Endodermal cell (in vitro differentiated cells): ENCODE measurements at places on chromosomes 5 and 9.

- H3K36me3 ChIP-seq, result no peaks in the 10 kb centered on the region
- H3K27me3 ChIP-seq, result no peaks in the 10 kb centered on the region
- no peak for DNase-seq
- no peak overlapping the region for H3K27ac ChIP-seq
- peaks cover 5% of the 10 kb centered on the region for H3K4me1 ChIP-seq
Measured at GRCh38 chr9:107034831-107035230, 171.9 kb downstream of the ZNF462 start.

DNA sequence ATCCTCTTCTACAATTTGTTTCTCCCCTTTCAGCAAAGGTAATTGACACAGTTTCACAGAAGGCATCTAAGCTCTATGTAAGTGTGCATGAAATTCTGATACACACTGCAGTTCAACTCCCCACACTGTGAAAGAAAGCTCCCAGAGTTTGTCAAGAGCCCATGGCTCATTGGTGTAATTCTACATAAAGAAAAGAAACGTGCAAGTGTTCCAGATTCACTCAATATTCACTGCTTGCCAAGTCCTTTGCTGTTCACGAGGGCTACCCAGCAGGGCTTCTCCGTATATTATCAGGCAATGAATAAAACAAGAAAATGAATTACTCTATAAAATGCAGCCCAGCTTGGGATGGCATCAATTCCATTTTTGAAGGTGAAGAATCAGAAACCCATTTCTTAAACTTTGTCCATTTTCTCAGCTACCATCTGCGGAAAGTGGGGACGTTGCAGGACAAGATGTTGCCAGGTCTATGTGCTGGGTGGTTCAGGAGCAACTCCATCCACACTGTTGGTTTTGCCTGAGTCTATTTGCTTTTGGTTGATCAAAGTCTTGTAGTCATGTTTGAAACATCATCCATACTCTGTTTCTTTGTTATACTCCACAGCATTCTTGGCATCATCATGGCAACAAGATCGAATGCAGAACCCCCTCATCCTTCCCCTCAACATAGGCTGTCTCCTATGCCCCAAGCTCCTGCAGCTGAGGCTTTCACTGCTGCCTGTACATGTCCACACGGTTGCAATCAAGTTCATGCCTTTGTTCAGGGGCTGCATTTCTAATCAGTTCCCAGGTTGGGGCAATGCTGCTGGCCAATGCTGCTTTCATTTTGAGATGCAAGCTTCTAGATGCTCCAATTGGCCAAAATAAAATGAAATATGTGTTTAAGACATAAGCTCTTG is 301.8 kb downstream of the MED10 start:
- H3K36me3 ChIP-seq, result no peaks in the 10 kb centered on the region
- H3K27me3 ChIP-seq, result no peaks in the 10 kb centered on the region
- no peaks in the 10 kb centered on the region for H3K4me1 ChIP-seq
- DNase-seq, result no peak

GRCh38 chr5:168883281-168883741 is 304.1 kb upstream of the PANK3 start:
- H3K27ac ChIP-seq, result peak overlapping the region; percentile 83
- H3K4me3 ChIP-seq, result no peak overlapping the region
- H3K27me3 ChIP-seq, result no peaks in the 10 kb centered on the region
- peak; percentile 78 for DNase-seq
- H3K4me1 ChIP-seq, result peaks cover 7% of the 10 kb centered on the region
- H3K36me3 ChIP-seq, result no peaks in the 10 kb centered on the region

GRCh38 chr5:150576449-150576949 is 64.0 kb upstream of the SYNPO start:
- H3K27me3 ChIP-seq, result no peaks in the 10 kb centered on the region
- H3K36me3 ChIP-seq, result no peaks in the 10 kb centered on the region
- H3K4me1 ChIP-seq, result no peaks in the 10 kb centered on the region
- H3K4me3 ChIP-seq, result no peak overlapping the region

- no peaks in the 10 kb centered on the region for H3K4me1 ChIP-seq
- no peak for DNase-seq
- no peak overlapping the region for H3K27ac ChIP-seq
- no peak overlapping the region for H3K4me3 ChIP-seq
Measured at GRCh38 chr5:169265888-169266287, 35.1 kb downstream of the SLIT3 start.

DNA sequence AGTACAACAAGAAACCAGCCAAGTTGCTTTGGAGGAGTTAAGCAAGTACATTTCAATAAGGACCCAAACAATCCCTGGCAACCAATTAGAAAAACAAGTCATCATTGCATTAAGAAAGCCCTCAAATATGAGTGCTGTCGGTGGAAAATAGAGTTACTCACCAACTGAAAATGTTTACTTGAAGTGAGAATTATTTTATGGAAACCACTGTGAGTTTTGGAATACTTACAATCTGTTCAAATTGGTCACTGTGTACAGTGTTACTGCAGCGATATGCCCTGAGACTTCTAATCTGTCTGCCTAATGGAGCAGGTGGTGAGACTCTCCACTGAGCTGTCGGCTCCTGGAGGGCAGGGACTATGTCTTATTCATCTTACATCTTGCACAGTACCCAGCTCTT is 1073.2 kb upstream of the DMAC1 start:
- H3K4me3 ChIP-seq, result no peak overlapping the region
- no peaks in the 10 kb centered on the region for H3K27me3 ChIP-seq
- DNase-seq, result no peak

DNA sequence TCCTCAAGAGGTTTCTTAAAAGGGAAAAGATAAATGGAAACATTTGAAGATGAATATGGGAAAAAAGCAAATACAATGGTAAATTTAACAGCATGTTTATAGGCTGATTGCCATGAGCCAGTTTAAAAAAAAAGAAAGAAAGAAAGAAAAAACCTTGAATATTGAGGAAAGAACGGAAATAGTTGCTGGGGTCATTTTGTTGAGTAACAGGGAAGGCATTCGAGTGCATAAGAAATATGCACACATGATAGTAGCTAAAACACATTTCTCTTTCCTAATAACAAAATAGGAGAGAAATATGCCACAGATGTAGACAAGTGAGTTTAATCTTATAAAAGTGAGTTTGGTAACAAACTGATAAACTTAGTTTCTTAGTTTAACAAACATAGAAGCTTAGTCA is 864.6 kb upstream of the ACO1 start:
- no peaks in the 10 kb centered on the region for H3K27me3 ChIP-seq
- H3K36me3 ChIP-seq, result no peaks in the 10 kb centered on the region
- DNase-seq, result no peak

GRCh38 chr9:126218359-126219125 is 108.1 kb upstream of the MVB12B start:
- no peak overlapping the region for H3K4me3 ChIP-seq
- no peak overlapping the region for H3K27ac ChIP-seq
- no peaks in the 10 kb centered on the region for H3K27me3 ChIP-seq
- DNase-seq, result peak; percentile 28
- no peaks in the 10 kb centered on the region for H3K4me1 ChIP-seq

DNA sequence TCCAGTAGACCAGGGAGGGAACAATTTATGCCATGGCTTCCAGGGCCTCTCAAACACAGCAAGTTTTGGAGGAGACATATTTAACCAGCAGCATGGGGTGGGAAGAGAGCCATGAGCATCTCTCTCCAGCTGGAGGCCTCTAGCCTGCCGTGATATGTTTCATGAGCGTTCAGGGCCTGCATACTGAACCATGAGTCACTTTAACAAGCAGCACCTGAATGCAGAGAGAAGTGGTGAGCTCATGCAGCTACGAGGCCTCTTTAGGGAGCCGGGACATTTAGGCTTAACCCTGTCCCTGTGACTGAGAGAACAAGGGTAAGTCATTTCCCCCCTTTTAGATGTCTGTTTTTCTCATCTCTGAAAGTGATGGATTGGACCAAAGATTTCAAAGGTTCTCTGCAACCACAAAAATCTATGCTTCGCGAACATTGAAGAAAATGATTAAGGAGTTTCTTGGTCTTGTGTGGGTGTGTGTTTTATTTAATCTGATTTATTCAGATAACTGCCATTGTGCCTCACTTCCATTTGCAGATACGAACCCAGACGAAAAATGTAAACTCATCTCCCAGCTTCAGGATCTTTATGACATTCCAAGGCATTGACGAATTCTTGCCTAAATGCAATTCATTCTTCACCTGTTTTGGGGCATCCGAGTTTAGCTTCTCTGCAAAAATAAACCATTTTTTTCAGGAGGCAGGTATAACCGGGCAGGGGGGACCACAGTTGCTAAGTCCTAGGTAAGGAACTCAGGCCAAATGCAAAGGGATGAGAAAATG is 157.0 kb downstream of the GABBR2 start:
- H3K27me3 ChIP-seq, result no peaks in the 10 kb centered on the region
- peak; percentile 50 for DNase-seq
- no peak overlapping the region for H3K27ac ChIP-seq
- no peak overlapping the region for H3K4me3 ChIP-seq

DNA sequence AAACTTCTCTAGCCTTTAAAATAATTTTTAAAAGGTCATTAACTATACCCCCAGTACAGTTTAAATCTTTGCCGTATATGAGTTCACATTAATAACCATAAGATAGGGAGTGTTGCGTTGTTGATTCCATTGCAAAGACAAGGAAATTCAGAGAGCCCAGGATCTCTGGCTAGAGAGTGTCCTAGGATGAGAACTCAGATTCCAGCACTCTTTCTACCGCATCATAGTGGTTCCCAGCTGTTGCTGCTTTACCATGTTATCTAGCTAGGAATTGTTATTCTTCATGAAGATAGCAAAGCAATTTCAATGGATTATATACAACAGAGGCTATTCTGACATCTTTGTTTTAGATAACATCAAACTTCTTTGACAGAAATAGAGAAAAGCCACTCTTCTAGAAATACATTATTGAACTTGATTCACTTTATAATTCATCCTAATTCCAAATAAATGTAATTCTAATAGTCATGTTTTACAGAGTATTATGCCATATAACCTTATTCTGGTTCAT is 78.4 kb upstream of the IL7R start:
- no peaks in the 10 kb centered on the region for H3K36me3 ChIP-seq
- no peak overlapping the region for H3K27ac ChIP-seq
- H3K4me3 ChIP-seq, result no peak overlapping the region
- DNase-seq, result no peak
